Activated CD4-positive, CD25-positive, alpha-beta regulatory T cell treated with anti-CD3 and anti-CD28 coated beads, Interleukin-2, amount 50 U/mL, for 72 hours (primary cell): ENCODE measurements at places on chromosomes 3 and 15.

- DNase-seq, result no peak
Observed at GRCh38 chr3:98185180-98185579, 18.7 kb downstream of the OR5H15 start.

GRCh38 chr3:75237477-75237876 lies 426.7 kb upstream of the FRG2C start:
- DNase-seq, result no peak

- DNase-seq, result no peak
Observed at GRCh38 chr15:25894371-25894902, 31.3 kb upstream of the ATP10A start.

DNA sequence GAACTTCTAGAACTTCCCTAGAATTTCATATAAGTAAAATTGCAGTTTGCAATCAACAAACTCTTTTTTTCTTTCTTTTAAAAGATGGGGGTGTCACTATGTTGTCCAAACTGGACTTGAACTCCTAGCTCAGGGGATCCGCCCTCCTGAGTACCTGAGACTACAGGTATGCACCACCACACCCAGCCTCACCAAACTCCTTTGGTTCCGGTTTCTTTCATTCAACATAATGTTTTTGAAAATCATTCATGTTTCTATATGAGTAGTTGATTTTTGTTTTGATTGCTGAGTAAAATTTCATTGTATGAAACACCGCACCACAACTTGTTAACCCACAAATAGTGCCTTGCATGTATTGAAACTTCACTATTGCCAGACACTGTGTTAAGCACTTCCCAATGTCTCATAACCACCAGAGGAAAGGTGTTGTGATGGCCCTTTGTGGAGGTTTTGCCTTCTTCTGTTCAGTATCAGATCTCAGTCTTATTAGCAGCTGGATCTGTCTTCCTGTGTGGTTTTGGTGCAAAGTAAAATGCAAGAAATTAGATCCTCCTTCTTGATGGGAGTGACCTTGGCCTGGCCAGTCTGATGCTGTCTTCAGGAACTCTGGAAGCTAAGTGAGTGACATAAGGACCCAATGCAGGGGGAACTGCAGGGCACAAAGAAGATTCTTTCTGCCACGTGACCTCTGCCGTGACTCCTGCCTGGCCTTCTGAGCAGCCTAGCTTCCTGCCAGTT lies 78.8 kb upstream of the UBE2E1 start:
- no peak for DNase-seq

GRCh38 chr3:124774327-124774718 lies 44.1 kb downstream of the UMPS start:
- DNase-seq, result no peak

DNA sequence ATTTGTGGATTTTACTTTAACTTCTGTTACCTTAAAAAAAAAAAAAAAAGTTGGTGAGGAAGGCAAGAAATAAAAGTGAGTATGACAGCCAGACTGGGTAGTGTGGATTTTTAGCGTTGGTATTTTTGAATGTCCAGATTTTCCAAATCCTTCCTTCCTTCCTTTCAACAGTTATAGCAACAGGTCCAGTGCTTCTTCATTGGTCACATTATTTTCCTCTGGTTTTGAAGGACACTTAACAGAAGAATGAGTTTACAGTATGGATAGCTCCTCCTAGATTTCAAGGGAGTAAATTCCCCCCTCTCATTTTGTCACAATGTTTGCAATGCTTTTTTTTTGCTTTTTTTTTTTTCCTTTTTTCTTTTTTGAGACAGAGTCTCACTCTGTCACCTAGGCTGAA lies 6.4 kb downstream of the MAPKBP1 start:
- no peak for DNase-seq

GRCh38 chr3:133983576-133984560 lies 45.9 kb downstream of the SLCO2A1 start:
- no peak for DNase-seq
